ENCODE measurements at places on chromosomes 7 and 10. TPM values are rescaled to one million over a fixed set of nuclear protein-coding genes. Genes with fewer than 3 reads are reported as not detected.

DNA sequence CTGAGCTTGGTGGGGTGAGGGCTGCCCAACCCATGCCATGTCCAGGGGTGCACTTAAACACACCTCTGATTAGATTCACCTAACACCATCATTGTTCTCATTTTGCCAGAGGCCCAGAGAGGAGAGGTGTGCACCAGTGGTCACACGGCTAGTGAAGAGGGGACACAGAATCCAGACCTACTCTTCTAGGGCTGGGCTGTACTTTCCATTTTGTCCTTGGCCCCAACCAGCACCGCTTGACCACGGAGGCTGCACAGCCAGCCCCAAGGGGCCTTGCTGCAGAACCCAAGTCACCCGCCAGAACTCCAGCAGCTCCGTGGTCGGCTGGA is 246 bp upstream of the WDFY4 start:
- no peak for DNase-seq

GRCh38 chr10:60377955-60378354 is 11.7 kb downstream of the ANK3 start:
- DNase-seq, result no peak

DNA sequence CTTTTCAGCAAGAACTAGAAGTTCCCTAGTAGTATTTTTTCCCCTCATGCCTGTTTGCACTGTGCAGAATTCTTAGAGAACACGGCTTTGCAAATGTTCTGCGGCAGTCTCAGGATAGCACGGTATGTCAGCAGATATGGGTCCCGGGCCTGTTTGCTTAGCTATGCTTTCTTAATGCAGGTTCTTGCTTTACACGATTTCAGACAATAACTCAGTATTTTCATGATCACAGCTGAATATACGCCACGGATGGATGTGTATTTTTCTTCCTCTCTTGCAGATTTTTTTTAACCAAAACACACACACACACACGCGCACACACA is 137.3 kb downstream of the HECW1 start:
- no peak for DNase-seq

GRCh38 chr10:121351540-121351939 is 246.7 kb downstream of the FGFR2 start:
- no peak for DNase-seq

DNA sequence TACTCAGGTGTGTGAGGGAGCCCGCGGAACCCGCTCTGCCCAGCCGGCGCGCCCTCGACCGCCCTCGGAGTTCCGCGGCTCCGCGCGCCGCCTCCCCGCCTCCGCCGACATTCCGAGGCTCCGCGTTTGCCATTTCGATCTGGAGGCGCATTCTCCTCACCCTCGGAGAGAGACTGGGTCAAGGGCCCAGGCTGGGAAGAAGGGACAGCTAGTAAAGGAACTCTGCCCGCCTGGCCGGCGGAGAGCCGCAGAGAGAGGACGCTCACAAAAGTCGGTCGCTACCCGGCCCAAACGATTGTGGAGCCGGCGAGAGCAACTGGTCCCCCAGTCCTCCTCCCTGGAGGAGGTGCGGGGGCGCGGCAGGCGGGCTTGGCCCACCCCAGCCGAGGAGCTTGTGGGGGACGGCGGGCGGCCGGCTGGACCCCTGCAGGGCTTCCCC is 74.5 kb upstream of the LEP start:
- no peak for DNase-seq

- DNase-seq, result no peak
Observed at GRCh38 chr10:102927311-102928010, 9.4 kb downstream of the CNNM2 start.

The FAM25G gene
- not detected for polyA plus RNA-seq

- DNase-seq, result no peak
Observed at GRCh38 chr7:107089627-107090026, 45.1 kb downstream of the PRKAR2B start.

GRCh38 chr7:105876091-105876963 is at the start of gene ATXN7L1:
TSS of gene ATXN7L1 (minus strand) at chr7:105876599. CDS start at chr7:105876558, 41 bp downstream.
- peak; percentile 80 for DNase-seq
